IMR-90 (cell line): ENCODE measurements at places on chromosomes 1 and 21. TPM values are rescaled to one million over a fixed set of nuclear protein-coding genes. Genes with fewer than 3 reads are reported as not detected.

MAB21L3 gene
- not detected in 2 replicates for total RNA-seq

DNA sequence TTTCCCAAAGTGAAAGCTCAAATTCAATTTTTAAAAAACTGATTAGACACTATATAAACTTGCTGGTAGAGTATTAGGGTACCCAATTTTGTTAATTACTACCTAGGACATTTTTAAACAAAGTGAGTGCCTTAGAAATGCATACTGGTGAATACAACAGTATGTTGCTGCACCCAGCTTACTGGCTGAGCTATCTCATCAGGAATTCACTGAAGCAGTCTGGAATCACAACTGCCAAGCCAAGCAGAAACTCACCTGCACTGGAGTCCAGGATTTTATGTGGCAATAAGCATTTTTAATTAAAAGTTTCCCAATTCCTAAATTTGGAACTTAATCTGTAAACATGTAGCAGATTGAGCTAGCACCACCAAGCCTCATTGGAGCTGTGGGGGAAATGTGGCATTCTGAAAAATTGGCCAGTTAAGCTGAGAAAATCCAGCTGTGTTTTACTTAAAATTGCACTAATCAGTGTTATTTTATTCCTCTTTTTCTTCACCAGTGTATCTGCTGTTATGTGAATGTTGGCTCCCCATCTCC, 61.8 kb downstream of the CLEC20A start:
- no peak for DNase-seq

DNA sequence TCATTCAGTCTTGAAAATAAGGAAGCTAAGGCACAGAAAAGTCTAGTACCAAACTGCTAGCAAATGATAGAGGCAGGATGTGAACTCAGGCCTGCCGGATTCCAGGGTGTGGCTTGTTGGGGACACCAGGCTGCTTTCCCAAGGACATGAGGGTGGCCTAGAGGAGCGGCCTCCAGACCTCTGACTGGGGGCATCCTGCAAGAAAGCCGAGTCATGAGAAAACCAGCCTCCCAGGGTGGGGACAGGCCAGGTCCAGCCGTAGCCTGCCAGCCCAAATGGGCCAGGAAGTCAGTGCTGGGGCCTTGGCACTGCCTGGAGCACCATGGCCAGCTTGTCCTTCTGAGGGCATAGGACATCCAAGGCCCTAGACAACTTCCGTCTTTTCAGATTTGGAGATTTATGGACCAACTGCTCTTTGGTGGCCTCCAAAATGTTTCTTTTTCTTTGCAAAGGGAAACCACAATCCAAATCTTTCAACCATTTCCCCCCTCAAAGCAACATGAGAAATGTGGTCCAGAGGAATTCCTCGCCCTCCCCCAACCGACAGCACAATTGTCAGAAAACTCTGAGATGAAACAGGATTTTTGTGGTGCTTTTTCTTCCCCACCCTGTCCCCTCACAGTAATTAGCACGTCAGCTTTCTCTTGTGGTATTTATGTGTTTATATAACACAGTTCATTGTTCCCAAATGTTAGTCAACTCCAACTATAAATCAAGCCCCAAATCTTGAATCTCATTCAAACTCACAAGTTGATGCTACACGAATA, 212.3 kb downstream of the KAZN start:
- no peak for DNase-seq

KCNJ15 gene
- total RNA-seq: under 0.01 TPM in 2 replicates

DNA sequence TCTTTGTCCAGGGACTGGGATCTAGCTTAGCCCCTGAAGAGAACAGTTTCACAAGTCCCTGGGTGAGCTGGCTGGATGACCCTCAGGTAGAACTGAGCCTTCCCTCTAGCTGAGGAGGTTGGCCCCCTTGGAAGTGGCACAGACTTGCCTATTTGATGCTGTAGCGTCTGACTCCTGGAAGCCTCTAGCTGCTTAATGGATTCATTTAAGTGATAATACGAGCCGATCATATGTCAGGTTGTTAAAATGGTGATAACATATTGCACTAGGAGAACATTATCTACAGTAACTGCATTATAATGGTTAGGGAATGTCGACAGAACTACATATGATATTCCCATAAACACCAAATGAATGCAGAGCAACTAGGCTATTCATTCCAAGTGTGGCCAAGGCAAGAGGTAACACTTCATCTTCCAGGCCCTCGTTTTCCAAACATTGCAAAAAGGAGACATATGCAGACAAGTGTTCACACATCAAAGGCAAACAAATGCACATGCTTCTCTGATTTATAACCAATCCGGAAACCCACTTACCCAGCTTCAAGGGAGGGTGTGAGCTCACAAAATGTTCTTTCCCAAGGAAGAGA, 340.1 kb upstream of the PLXNA2 start:
- no peak for DNase-seq

- DNase-seq: peak; percentile 85
Observed at GRCh38 chr1:9588551-9589143, at the start of gene TMEM201. Gene TMEM201, plus strand, starts transcription at chr1:9588911. Its CDS starts 20 bp downstream, at chr1:9588931.

PIK3R3 gene
- total RNA-seq: 9.9 and 14.7 TPM in 2 replicates

KPRP gene
- not detected in 2 replicates for total RNA-seq

RRP1 gene
- total RNA-seq: 18.3 and 23.3 TPM in 2 replicates

LIPI gene
- total RNA-seq: not detected in 2 replicates

DNA sequence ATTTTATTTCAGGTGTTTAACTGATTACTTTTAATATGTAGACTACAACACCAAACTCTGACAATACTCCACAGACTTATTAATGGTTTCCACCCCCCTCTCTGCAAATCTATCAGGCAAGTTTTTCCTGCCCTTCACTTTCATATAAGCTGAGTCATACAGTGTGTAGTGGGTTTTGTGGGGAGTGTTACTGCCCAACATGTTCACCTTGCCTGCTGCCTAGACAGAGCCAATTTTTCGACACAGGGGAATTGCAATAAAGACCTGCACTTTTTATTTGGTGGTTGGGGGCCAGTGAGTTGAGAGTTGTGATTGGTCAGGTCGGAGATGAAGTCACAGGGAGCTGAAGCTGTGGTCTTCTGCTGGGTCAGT, 119.7 kb downstream of the PPIAL4G start:
- no peak for DNase-seq

DNA sequence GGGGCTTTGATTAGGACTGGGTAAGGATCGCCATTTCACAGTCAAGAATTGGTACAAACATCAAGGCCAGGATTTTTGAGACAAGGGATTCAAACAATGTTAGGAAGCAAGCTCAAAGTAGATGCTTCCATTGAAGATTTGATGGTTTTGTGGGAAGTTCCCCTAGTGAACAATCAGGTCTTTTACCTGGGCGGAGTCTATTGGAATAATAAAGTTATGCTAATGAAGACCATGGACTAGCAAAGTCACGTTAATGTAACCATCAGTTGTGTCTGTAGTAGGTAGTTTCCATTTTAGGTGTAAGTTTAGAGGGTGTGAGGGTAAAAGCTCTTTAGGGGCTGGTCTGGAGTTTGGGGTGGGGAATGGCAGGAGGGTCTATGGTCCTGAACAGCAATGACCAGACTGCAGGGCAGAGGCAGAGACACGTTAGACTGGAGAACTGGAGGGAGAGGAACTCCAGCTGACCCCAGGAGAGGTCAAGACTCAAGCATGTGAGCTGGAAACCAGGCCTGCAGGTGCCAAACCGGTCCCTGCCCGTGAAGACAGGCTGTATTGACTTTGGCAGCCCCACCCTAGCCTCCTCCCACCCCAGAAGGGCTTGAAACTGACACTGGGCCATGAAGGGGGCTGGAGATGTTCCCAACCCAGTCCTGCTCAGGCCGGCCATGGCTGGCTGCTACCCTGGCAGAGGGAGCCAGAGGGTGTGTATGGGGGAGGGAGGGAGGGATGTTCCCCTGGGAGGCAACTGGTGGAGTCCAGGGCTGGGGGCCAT, 36.0 kb upstream of the GPR37L1 start:
- no peak for DNase-seq

METTL18 gene
- 3.4 and 7.2 TPM in 2 replicates for total RNA-seq

NTMT2 gene
- total RNA-seq: not detected in 2 replicates

GRCh38 chr1:21022279-21023040, 154.2 kb downstream of the EIF4G3 start:
- DNase-seq: peak; percentile 99

NBPF10 gene
- 1.1 and 1.4 TPM in 2 replicates for total RNA-seq

DNA sequence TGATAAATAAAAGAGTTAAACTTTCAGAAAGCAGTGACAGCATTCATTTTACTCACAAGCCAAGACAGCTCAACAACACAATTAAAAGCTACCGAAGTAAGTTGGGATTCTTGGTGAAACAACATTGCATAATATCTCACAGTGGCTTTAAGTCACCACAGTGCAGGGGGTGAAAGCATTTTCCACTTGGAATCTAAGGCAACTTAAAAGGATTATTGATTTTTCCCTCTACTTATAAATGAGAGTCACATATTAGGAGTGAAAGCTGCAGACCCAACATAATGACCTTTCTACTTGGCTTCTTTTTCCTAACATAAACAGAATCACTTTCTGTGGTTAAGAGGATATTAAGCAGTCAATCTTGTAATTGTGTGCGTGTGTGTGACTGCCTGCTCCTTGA, 536.6 kb upstream of the CXADR start:
- no peak for DNase-seq

GRCh38 chr1:160206036-160206389, 829 bp downstream of the PEA15 start:
- DNase-seq: peak; percentile 64

DNA sequence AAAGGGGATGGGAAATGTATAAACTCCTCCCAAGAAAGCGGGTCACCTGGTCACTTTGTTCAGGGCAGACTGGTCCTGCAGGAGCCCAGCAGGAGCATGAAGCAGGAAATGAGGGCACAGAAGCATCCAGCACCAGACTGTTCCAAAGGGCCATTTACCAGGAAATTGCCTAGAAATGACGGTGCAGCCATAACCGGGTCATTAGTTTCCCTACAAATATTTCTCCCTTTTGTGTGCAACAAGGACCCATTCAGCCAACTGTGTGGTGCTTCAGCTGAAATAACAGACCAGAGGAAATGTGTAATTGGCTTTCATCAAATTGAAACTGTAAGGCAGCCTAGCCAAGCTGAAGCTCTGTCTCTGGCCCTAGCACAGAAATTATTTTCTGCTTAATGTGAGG, 7.6 kb upstream of the CTTNBP2NL start:
- DNase-seq: peak; percentile 63

DNA sequence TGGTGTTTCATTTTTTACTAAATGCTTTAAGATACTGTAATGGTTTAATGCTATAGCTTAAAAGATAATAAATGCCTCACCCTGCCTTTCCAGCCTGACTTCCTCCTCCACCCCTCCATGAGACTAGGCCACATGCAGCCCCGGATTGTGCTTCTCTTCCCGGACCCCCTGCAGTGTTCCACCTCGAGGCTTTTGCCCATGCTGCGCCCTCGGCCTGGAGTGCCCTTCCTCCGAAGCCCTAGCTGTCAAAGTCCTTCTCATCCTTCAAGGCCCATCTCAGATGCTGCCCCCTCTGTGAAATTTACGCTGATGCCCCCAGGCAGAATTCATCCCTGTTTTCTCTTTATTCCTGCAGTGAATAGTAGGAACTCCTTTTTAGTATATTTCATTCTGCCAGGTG, 98.5 kb downstream of the ATP5PO start:
- DNase-seq: no peak

FLAD1 gene
- 19.7 and 26.3 TPM in 2 replicates for total RNA-seq
